ENCODE measurements at places on chromosomes 4 and X. TPM values are rescaled to one million over a fixed set of nuclear protein-coding genes. Genes with fewer than 3 reads are reported as not detected.

The TRMT2B gene
- polyA plus RNA-seq = 1.5 TPM

The TLR7 gene
- not detected for polyA plus RNA-seq

The FGB gene
- not detected for polyA plus RNA-seq

The WNK3 gene
- 11.7 TPM for polyA plus RNA-seq

The RRAGB gene
- polyA plus RNA-seq = 38.7 TPM

The GPC3 gene
- 4.9 TPM for polyA plus RNA-seq

The TGIF2LX gene
- not detected for polyA plus RNA-seq

The ABCG2 gene
- 0.76 TPM for polyA plus RNA-seq

The PAGE2 gene
- polyA plus RNA-seq = not detected

The EIF4E gene
- polyA plus RNA-seq = 147 TPM

The CTAG2 gene
- polyA plus RNA-seq = not detected

The VSIG1 gene
- 0.32 TPM for polyA plus RNA-seq

The AMER1 gene
- polyA plus RNA-seq = 0.62 TPM

The SSX4 gene
- not detected for polyA plus RNA-seq

The KLHL13 gene
- 94.6 TPM for polyA plus RNA-seq

The ZRSR2 gene
- polyA plus RNA-seq = 4.4 TPM

The CSAG1 gene
- 0.86 TPM for polyA plus RNA-seq

The GABRQ gene
- polyA plus RNA-seq = not detected

The PPP4R3C gene
- polyA plus RNA-seq = not detected

The GUCY1A1 gene
- polyA plus RNA-seq = not detected

The C4orf51 gene
- polyA plus RNA-seq = not detected

The FRMD7 gene
- polyA plus RNA-seq = not detected

The FDCSP gene
- polyA plus RNA-seq = not detected

The TAB3 gene
- 12.8 TPM for polyA plus RNA-seq

The ADH1C gene
- polyA plus RNA-seq = not detected
